Left renal cortex interstitium (tissue), 4 donors: ENCODE measurements at places on chromosomes 5 and 9. TPM values are rescaled to one million over a fixed set of nuclear protein-coding genes. Genes with fewer than 3 reads are reported as not detected.

Gene PRR16
- polyA plus RNA-seq: 2.4 TPM

Gene CDX1
- 0.52 TPM for polyA plus RNA-seq

Gene LCN1
- not detected for polyA plus RNA-seq

Gene KCNV2
- polyA plus RNA-seq: 0.38 TPM

Gene DEPDC1B
- polyA plus RNA-seq: 27.1 TPM

- DNase-seq: no peak
Measured at GRCh38 chr5:83000922-83001321, 76.3 kb downstream of the TMEM167A start.

- no peak for DNase-seq
Measured at GRCh38 chr5:38422622-38423021, 133.8 kb downstream of the LIFR start.

GRCh38 chr5:37840053-37841034 is 503 bp upstream of the GDNF start:
- no peak for DNase-seq

GRCh38 chr9:135811801-135812200 is 95.5 kb downstream of the CAMSAP1 start:
- DNase-seq: no peak

DNA sequence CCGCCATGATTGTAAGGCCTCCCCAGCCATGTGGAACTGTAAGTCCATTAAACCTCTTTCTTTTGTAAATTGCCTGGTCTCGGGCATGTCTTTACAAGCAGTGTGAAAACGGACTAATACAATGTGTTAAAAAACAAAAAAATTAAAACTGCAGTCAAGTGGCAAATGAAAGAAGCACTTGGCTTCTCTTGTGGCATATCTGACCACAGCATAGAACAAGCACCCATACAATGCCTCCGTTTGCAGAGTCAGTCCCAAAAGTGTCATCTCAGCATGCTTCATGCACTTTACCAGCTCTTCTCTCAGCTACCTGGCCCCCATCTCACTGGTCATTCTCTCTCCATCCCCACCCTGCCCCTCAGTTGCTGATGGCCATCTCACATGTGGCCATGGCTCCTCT is 51.1 kb upstream of the DAPK1 start:
- DNase-seq: no peak

DNA sequence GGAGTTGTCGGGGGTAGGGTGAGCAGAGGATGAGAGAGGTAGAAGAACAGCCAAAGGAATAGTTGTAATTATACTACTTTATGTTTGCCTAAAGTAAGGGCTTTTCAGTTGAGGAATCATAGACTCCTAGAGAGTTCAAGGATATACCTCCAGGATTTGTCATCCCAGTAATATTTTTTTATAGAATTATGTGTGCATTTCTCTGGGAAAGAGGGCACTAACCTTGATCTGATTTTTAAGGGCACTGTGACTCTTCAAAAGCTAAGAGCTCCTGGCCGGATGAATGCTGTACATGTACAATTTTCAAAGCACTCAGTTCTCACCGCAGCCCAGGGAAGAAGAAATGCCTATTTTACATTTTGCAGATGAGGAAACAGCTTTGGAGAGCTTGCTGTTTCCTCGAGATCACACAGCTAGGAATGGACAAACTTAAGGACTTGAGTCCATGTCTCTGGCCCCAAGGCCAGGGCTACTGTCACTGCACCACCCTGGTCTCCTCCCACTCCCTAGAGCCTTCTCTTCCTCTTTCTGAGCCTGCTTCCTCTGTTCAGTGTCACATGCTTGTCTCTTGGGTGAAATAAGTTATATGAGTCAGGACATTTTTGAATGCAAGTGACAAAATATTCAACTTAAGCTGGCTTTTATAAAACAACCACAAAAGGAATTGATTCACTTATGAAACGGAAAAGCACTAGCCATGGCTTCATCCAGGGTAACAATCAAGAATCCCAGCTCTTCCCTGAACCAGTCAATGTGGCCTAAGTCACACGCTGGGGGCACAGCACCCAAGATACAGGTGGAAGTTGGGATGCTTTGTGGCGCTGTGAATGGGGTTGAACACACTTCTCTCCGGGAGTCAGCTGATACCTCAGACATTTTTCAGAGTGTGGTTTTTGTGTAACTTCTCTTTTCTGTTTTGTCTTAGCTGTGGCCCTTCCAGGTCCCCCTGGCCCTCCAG is 45.7 kb upstream of the TGFBR1 start:
- no peak for DNase-seq

GRCh38 chr5:164748861-164749260 is 1243.4 kb downstream of the MAT2B start:
- no peak for DNase-seq

DNA sequence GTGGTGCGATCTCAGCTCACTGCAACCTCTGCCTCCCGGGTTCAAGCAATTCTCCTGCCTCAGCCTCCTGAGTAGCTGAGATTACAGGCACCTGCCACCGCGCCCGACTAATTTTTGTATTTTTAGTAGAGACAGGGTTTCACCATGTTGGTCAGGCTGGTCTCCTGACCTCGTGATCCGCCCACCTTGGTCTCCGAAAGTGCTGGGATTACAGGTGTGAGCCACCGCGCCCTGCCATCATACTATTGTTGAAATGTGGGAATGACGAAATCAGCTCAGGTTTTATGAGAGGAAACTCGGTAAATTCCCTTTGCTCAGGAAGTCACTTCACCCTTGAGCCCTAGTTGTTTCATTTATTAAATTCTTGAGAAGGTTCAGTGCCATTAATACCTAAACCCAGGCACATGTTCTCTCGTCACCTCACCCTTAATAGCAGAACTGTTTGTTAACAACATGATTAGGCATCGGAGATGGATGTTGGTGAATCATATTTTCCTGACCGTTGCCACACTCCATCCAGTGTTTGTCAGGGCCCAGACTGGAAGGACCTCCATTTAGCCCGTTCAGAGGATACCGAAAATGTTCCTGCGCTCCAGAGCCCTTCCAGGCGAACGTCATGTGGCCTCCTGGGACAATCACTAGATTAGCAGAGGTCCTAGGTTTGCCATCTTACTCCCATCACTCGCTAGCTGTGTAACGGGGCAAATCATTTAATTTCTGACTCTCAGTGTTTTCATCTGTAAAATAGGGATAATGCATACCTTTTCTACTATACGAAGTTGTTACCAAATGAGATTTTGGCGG is 20.0 kb upstream of the CREBRF start:
- no peak for DNase-seq

GRCh38 chr9:110021891-110022290 is 186.1 kb downstream of the C9orf152 start:
- DNase-seq: no peak

- DNase-seq: no peak
Measured at GRCh38 chr5:66180282-66181155, 36.4 kb downstream of the SREK1 start.

- no peak for DNase-seq
Measured at GRCh38 chr9:114856942-114857315, 51.1 kb upstream of the TNFSF15 start.

DNA sequence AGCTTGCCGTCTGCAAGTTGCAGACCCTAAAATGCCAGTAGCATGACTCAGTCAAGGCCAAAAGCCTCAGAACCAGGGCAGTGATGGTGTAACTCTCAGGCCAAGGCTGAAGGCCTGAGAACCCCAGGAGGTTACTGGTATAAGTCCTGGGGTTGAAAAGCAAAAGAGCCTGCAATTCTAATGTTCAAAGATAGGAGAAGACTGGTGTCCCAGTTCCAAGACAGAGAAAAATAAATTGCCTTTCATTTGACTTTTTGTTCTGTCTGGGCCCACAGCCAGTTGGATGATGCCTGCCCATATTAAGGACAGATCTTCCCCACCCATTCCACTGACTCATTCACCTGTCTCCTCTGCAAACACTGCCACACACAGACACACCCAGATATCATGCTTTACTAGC is 673.2 kb downstream of the CDH18 start:
- DNase-seq: no peak

DNA sequence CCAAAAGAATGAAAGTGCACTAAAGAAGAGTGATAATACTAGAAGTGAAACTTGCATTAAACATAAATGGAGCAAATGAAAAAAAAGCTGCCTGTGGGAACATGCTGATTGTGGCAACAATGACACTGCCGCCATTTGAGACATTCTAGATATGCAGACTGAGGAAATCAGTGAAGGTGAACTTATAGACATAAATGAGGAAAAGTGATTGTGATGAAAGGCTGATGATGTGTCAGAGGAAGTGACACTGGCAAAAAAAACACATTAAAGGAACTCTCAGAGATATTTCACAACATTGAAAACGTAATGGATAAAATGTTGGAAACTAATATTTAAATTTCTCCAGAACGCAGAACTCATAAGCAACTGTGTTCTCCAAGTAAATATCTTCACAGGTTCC is 1.2 kb downstream of the ERCC8 start:
- DNase-seq: no peak

DNA sequence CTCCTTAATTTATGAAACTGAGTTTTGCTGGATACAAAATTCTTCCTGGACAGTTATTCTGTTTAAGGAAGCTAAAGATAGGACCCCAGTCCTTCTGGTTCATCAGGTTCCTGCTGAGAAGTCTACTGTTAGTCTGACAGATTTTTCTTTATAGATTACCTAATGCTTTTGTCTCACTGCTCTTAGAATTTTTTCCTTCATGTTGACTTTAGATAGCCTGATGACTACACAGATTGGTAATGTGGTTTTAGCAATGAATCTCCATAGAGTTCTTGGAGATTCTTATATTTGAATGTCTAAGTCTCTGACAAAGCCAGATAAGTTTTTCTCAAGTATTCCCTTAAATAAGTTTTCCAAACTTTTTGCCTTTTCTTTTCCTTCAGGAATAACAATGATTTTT is 419.7 kb downstream of the CDH10 start:
- no peak for DNase-seq

GRCh38 chr9:111360881-111361280 is 30.9 kb upstream of the OR2K2 start:
- no peak for DNase-seq
